Breast epithelium (tissue), 4 donors: ENCODE measurements at places on chromosomes 1 and 21. TPM values are rescaled to one million over a fixed set of nuclear protein-coding genes. Genes with fewer than 3 reads are reported as not detected.

The MYCL gene
- total RNA-seq, result 0.98 TPM

DNA sequence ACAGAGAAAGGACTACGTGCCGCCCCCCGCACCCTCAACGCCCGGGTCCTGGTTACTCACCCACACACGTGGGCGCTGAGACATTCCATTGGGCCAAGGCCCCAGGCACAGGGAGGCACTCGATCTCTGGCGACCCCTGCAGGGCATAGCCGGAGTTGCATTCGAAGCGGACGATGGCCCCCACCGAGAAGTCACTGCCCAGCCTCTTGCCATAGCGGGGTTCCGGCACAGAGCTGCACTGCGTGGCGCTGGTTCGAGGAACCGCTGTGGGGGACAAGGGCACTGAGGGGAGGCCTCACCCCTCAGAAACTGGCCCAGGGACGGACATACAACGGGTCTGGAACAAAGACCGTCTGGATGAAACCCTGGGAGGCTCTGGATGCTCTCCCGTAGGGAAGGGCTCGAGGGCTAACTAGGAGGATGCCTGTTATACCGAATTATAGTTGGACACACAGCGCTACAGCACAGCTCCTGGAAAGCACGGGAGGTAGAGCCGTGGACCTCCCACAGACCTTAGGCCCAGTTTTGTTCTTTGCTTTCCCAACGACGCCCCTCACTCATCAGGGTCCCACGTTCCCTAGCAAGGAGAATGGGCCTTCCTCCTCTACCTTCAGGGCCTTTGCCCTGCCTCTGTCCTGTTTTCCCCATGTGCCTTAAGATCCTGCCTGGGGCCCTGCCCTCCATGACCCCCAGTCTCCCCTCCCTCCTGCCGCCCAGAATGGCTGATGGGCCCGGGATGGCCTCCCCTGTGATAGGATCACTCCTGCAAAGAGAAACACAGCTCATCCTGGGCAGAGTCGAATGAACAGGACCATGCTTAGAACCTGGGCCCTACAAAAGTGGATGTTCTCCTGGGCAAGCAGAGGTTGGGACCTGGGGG lies 152.8 kb downstream of the ZSCAN20 start:
- H3K4me3 ChIP-seq, result no peak overlapping the region
- H3K36me3 ChIP-seq, result no peaks in the 10 kb centered on the region
- no peaks in the 10 kb centered on the region for H3K4me1 ChIP-seq
- no peak overlapping the region for H3K27ac ChIP-seq
- peaks cover 6% of the 10 kb centered on the region for H3K27me3 ChIP-seq

GRCh38 chr1:182656842-182657397 lies 27.5 kb downstream of the RGS8 start:
- H3K36me3 ChIP-seq, result no peaks in the 10 kb centered on the region
- no peaks in the 10 kb centered on the region for H3K27me3 ChIP-seq
- no peaks in the 10 kb centered on the region for H3K4me1 ChIP-seq
- H3K27ac ChIP-seq, result no peak overlapping the region
- H3K4me3 ChIP-seq, result no peak overlapping the region

DNA sequence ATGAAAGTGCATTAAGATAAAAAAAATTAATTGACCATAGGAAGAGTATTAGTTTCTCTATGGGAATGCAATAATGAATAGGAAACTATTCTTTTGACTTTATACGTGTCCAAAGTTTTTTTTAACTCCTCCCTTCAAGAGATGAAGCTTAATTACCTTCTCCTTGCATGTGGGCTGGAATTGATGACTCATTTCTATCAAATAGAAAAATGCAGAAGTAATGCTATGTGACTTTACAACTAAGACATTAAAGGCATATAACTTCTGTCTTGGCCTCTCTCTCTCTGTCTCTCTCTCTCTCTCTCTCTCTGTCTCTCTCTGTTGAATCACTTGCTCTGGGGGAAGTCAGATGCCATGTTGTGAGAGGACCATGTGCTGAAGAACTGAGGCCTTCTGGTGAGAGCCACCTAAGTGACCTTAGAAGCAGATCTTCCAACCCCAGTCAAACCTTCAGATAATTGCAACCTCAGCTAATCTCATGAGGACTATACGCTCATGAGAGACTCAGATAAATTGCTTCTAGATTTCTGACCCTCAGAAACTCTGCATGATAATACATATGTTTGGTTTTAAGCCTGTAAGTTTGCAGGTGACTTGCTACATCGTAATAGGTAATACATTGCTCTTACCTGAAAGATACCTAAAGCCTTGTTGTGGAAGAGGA lies 414.2 kb downstream of the KCNT2 start:
- H3K36me3 ChIP-seq, result no peaks in the 10 kb centered on the region
- H3K27me3 ChIP-seq, result no peaks in the 10 kb centered on the region
- H3K4me3 ChIP-seq, result no peak overlapping the region
- DNase-seq, result no peak
- H3K27ac ChIP-seq, result no peak overlapping the region

DNA sequence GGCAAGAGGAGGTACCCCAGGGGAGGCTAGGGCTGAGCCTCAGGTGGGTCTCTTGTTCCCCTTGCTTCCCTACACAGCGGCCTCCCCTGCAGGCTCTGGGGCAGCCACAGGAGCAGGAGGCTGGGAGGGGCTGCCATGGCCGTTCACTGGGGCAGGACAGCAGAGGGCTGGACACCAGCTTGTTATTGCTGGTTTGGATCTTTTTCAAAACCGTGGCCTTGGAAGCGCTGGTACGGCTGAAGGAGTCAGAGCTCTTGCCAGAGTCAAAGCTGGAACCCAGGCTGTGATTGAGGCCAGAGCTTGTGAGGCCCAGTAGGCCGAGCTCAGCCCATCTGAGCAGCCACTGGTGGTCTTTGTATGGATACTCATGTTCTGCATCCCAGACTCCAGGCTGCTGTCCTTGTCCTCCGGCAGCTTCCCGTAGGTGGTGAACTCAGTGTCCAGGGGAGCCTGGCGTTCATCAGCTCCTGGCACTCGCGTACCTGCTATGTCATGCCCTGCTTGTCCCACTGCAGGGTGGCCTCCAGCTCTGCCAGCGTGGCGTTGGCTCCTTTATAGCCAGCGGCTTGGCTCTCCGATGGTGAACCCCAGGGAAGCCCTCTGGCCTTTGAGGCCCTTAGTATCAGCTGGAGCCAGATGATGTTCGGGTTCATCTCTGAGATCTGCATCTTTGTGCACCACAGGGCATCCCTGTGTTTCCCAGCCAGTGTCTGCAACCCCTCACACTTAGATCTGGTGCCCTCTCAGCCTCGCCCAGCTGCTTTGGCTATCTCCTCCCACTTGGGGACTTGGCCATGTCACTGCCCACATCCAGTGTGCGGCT lies 40.3 kb upstream of the THEM4 start:
- no peak overlapping the region for H3K27ac ChIP-seq
- no peaks in the 10 kb centered on the region for H3K27me3 ChIP-seq
- no peak overlapping the region for H3K4me3 ChIP-seq
- DNase-seq, result no peak
- peaks cover 5% of the 10 kb centered on the region for H3K4me1 ChIP-seq

The UBL4B gene
- 0.29 TPM for total RNA-seq

The NCAM2 gene
- 6.3 TPM for total RNA-seq
